Cardiac muscle cell (in vitro differentiated cells and primary cell): ENCODE measurements at places on chromosomes 2 and 18. TPM values are rescaled to one million over a fixed set of nuclear protein-coding genes. Genes with fewer than 3 reads are reported as not detected.

The NEURL3 gene
- polyA plus RNA-seq: not detected in 2 replicates

The TNFAIP6 gene
- polyA plus RNA-seq: not detected in 2 replicates

The MAP3K19 gene
- polyA plus RNA-seq: not detected in 2 replicates

The FTCDNL1 gene
- polyA plus RNA-seq: 1.9 and 2.0 TPM in 2 replicates

The MEP1B gene
- 0.34 TPM in 1 of 2 replicates, not detected in the other for polyA plus RNA-seq

The BIN1 gene
- polyA plus RNA-seq: 44.7 and 62.9 TPM in 2 replicates

The MTA3 gene
- polyA plus RNA-seq: 52.9 and 80.5 TPM in 2 replicates

The ATOH8 gene
- 4.8 and 6.3 TPM in 2 replicates for polyA plus RNA-seq

The VWA3B gene
- 0.69 TPM in 1 of 2 replicates, not detected in the other for polyA plus RNA-seq

The C2orf92 gene
- 6.8 and 9.4 TPM in 2 replicates for polyA plus RNA-seq

The KLHL29 gene
- polyA plus RNA-seq: 5.6 and 14.2 TPM in 2 replicates

The INHA gene
- polyA plus RNA-seq: 13.3 and 39.1 TPM in 2 replicates

The CHST10 gene
- 21.0 and 30.0 TPM in 2 replicates for polyA plus RNA-seq

The TLX2 gene
- not detected in 2 replicates for polyA plus RNA-seq

The DPP4 gene
- polyA plus RNA-seq: 0.09 TPM in 1 of 2 replicates, not detected in the other

The SMYD1 gene
- polyA plus RNA-seq: 211 and 303 TPM in 2 replicates

The CEBPZOS gene
- 25.4 and 34.3 TPM in 2 replicates for polyA plus RNA-seq

The MSH2 gene
- 47.6 and 51.3 TPM in 2 replicates for polyA plus RNA-seq
